ENCODE measurements at places on chromosomes 1 and 21.

DNA sequence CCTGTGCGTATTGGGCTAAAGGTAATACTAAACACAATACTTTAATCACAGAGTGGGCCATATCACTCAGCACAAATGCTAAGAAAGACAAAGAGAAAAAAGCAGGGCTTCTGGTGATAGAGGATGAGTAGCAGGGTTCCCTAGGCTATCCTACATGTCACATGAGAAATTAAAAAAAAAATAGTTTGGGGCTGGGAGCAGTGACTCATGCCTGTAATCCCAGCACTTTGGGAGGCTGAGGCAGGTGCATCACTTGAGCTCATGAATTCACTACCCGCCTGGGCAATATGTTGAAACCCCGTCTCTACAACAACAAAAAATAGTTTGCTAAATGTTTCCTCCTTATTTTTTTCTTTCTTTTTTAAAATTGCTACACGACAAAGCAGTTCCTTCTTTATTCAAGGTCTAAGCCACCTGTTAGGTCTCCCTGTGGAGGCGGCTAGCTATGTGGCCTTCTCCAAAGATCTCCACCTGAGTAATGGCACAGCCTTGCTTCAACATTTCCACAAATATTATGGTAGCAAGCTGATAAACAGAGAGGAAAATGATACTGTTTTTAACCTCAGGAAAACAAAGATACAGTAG, 1.5 kb downstream of the ENSA start:
- peaks cover 19% of the 10 kb centered on the region for H3K36me3 ChIP-seq
- no peak overlapping the region for H3K4me3 ChIP-seq
- H3K4me1 ChIP-seq = peaks cover 10% of the 10 kb centered on the region
- no peak overlapping the region for H3K27ac ChIP-seq
- DNase-seq = no peak

DNA sequence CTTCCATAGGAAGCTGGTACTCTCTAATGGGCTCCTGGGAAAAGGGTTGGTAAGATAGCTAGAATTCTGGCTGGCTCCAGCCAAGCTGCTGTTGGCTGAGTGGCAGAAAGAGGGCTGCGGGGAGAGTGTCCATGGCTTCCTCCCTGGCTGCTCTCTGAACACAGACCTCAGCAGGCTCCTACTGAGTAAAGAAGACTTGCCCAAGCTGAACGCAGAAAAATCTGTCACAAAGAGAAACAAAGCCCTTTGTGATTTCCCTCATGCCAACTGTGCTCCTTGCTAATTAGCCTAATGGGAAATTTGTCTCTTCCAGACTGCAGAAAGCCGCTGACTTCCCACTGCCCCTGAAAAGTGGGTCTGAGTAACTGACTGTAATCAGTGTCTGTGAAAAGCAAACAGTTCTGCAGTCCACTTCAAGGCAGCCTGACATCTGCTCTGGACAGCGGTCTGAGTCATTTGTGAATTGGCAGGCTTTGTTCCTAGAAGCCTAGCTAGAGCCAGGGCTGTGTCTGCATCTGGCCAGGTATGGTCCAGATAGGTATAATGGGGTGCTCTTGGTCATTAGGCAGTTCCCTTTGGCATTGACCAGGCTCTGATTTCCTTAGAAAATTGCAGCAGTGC, 282.8 kb downstream of the ZNF648 start:
- H3K27me3 ChIP-seq = no peaks in the 10 kb centered on the region
- no peaks in the 10 kb centered on the region for H3K36me3 ChIP-seq
- H3K4me3 ChIP-seq = no peak overlapping the region
- DNase-seq = peak; percentile 8
- no peak overlapping the region for H3K27ac ChIP-seq
- no peaks in the 10 kb centered on the region for H3K4me1 ChIP-seq

DNA sequence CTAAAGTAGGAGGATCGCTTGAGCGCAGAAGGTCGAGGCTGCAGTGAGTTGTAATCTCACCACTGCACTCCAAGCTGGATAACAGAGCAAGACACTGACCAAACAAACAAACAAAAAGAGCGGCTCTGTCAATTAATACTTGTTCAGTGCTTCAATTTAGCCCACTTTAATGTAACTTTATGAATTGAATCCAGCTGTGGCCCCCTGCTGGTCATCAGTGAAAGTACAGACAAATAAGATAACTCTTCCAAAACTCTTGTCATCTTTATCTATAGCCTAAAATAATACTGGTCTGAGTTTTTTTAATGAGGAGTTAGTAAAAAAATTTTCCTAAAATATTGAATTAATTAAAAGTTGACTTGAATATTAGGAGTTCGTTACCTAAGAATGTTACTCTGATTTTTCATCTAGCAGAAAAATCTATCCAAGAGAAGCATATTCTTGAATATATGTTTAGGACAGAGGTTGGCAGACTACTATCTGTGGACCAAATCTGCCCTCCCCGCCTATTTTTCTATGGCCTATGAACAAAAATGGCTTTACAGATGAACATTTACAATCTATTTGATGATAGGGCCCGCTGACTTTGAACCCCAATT, 26.1 kb downstream of the ATP5PF start:
- H3K4me1 ChIP-seq = no peaks in the 10 kb centered on the region
- no peak overlapping the region for H3K4me3 ChIP-seq
- H3K27me3 ChIP-seq = no peaks in the 10 kb centered on the region
- peak; percentile 31 for DNase-seq

DNA sequence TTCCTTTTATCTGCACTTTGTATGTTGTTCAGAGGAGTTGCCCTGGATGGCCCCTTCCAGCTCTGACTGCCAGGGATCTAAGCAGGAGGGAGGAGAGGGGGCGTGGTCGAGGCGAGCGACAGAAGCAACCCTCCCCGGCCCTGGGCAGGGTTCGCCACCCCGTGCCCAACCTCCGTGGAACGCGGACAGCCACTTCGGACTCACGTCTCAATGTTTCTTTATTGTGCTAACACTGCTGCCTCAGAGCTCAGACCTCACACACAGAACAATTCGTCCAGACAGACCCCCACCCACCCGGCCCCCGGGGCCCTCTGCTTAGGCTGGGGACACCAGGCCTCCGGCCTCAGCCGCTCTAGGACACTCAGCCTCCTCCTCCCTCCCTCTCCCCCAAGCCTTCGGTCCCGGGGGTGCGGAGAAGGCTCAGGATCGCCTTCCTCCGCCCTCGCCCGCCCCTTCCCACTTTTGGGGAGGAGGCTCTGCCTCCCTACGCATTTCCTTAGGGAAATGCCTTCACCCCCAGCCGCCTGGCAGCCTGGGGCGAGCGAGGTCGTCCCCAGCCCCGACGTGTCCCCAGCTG, 8.3 kb downstream of the VSIG8 start:
- H3K36me3 ChIP-seq = no peaks in the 10 kb centered on the region
- no peaks in the 10 kb centered on the region for H3K4me1 ChIP-seq
- peak overlapping the region; percentile 91 for H3K27ac ChIP-seq
- H3K27me3 ChIP-seq = no peaks in the 10 kb centered on the region
- H3K4me3 ChIP-seq = peak overlapping the region; percentile 60

Data from lung (tissue), 17 donors.